ENCODE measurements at places on chromosomes 16 and 17.
A peak's percentile ranks its signal among the peaks of the same experiment; 100 is the strongest.

DNA sequence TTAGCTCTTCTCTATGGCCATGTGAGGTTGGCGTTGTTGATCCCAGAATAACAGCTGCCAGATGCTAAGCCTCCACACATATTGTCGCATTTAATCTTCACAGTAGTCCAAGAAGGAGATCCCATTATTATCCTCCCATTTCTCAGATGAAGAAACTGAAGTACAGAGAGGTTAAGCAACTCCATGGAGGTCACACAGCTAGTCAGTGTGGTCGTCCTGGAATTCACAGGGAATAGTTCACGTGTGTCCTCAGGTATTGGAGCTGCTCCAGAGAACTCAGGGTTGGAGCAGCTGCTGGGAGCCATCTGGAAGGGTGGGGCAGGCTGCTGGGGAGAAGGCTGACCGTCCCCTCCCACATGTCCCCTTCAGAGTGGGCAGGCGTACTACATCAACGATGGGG, 19.5 kb downstream of the SDR42E2 start:
- no peak for DNase-seq

DNA sequence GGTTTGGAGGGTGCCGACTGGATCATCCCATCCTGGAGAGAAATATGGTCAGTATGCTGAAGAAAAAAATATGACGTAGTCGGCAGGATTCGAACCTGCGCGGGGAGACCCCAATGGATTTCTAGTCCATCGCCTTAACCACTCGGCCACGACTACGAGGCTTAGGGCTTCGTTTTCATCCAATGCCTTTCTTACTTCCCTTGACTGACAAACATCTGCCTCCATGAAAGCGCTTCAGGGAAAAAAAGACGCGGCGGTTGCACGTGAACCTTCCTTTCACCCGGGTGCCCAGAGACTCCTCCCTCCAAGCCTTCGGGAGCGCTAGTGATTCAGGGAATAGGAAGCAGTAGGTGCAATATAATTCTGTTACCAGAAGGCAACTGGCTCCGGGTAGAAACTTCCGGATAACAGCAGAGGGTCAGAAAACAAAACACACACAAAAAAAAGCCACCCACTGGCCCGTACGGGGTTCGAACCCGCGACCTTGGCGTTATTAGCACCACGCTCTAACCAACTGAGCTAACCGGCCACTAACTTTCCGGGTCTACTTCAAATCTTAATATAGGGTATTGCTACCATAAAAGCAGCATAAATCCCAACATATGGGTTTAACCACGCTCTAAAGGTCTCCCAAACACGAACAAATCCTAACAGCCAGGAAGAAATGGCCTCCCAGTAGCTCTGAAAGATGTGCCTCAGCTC, 16.3 kb upstream of the AURKB start:
- DNase-seq, result peak; percentile 42

GRCh38 chr17:59365383-59365981, 34.0 kb downstream of the YPEL2 start:
- peak; percentile 51 for DNase-seq

- DNase-seq, result no peak
Measured at GRCh38 chr16:86584726-86585721, 6.7 kb downstream of the FOXL1 start.

DNA sequence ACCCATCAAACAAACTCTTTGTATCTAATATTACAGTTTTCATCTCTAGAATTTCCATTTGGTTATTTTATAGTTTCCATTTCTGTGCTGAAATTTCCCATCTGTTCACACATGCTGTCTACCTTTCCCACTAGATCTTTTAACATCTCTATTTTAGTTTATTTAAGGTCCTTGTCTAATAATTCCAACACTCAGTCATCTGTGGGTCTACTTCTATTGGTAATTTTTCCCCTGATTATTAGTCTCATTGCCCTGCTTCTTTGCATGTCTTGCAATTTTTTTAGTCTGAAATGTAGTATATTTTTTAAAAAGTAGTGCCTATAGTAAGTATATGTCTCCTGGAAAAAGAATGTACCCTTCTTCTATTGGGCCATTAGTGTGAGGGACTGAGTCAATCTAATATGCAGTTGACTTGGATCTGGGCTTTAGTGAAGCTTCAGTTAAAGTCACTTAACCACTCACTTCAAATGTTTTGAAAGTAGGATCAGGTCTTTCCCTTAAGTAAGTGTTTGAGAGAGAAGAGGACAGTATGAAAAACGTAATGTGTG, 370.8 kb downstream of the SEC14L1 start:
- DNase-seq, result no peak

GRCh38 chr17:227946-228615, 46.6 kb upstream of the DOC2B start:
- DNase-seq, result no peak

DNA sequence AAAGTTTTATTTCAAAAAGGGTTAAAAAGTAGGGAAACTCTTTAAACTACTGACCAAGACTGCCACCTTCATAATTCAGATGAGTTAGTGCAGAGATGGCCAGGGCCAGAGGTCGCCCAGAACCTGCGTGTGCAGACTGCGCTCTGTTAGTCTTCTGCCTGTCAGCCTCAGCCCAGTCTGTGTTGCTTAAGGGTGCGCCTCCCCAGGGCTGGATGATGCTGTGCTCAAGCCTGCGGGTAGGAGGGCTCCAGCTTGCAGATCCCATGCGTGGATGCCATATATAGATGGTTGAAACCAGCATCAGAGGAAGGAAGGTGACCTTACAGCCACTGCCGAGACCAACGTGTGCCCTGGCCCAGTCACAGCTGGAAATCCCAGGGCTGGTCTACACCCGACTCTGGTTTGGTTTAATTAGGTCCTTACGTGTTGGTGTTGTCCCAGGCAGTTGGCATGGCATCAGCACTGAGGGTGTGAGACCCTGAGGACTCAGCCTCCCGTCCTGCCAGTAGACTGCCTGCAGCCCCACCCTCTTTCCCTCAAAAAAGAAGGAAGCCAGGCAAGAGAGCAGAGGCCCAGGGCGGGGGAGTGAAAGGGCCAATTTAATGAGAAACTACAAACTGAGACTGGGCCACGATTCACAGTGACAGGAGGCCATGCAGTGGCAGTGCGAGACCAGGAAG, 27.7 kb downstream of the CDIP1 start:
- no peak for DNase-seq

GRCh38 chr17:78971756-78972506, 7.8 kb downstream of the LGALS3BP start:
- no peak for DNase-seq

GRCh38 chr17:29958947-29959657, 17.7 kb downstream of the EFCAB5 start:
- no peak for DNase-seq

DNA sequence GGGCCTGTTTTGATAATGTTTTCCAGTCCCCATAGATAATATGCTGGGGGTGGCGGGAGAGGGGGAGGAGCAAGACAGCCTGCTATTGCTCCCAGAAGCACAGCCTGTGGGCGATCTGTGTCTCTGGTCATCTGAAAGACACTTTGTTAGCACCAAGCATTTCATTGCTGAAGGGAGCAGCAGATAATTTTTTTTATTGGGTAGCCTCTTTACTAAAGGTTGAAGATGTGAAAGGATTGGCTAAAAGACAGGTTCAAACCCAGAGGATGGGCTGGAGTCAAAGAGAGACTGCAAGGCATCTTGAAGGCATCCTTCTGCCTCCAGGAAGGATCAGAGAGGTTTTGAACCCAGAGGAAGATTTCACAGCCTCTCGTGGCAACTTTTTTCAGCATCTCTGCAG, 60.6 kb downstream of the C17orf67 start:
- no peak for DNase-seq

GRCh38 chr17:19645734-19646201, 2.8 kb upstream of the ALDH3A2 start:
- DNase-seq, result peak; percentile 69

- no peak for DNase-seq
Measured at GRCh38 chr16:87331241-87331801, 14.1 kb upstream of the C16orf95 start.

DNA sequence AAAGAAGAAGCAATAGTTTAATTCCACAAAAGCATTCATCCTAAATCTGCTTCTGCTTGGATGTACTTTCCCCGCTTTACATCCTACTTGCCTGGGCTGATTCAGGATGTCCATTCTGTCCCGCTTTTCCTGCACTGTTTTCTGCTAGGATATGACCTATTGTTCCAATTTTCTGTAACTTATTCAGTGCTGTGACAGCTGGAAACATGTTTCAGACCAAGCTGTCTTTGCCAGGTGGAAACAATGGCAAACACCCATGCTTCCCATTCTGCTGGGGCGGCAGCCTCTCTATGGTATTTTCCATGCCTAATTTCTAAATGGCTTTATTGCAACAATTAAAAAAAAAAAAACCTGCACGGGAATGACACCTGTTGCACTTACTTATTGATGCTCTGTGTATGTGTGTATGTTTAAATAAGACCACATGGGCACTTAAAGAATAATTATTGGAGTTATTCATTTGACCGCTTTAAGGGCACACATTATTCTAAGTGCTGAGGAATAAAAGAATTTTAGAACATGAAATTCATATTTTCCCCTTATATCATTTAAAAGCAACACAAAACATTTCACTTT, 21.0 kb downstream of the COQ7 start:
- DNase-seq, result no peak

DNA sequence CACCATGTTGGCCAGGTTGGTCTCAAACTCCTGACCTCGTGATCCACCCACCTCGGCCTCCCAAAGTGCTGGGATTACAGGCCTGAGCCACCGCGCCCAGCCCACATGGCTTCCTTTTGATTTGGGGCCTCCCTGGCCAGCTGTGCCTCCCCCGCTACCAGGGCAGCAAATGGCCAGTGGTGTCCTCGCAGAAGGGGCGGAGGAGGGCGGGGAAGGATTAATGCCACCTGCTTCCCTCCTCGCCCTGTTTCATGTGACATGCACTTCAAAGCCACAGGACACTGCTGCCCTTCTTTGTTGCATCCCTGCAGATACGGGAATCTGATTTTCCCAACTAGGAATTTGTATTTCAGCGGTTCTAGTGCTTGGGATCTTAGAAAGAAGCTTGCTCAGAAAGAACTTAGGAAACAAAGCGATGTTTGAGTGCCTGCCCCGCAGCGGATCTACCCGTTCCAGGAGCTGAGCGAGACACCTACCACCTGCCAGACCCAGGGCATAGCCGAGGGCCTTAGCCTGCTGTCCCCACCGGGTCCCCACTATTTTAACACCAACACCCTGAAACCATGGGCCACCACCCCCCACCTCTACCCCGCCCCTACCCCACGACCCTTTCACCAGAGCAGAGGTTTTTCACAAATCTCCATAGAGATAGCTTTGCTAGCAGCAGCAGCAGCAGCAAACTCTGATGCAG, 37.7 kb upstream of the CCDC182 start:
- no peak for DNase-seq

DNA sequence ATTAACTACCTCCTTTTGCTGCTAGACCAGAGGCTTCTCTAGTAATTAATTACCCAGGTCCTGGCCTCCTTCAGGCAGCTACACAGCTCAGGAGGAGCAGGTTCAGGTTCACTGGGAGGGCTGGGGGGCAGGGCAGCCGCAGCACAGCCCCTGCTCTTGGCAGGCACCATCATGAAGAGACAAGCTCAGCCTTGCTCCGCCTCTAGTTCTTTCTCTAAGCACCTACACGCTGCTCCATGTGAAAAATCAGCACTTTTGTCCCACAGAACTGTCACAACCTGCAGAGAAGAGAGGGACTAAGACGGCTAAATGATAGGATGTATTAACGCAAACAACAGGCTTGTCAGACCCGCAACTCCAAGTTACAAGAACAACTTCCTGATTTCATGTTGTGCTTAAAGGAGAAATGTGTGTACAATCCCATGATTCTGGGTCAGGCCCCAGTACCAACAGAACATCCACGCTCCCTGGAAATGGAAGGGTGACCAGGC, 53.4 kb downstream of the GRB2 start:
- no peak for DNase-seq

DNA sequence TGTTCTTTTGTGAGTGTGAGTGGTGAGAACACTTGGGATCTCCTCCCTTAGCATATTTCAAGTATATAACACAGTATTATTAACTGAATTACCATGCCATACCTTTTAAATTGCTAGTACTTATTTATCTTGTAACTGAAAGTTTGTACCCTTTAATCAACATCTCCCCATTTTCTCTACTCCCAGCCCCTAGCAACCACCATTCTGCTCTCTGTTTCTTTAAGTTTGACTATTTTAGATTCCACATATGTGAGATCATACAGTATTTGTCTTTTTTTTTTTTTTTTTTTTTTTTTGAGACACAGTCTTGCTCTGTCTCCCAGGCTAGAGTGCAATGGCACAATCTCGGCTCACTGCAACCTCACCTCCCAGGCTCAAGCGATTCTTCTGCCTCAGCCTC, 117.6 kb upstream of the CACNG3 start:
- DNase-seq, result no peak

- no peak for DNase-seq
Measured at GRCh38 chr17:28944862-28945741, 6.2 kb downstream of the PHF12 start.

- DNase-seq, result no peak
Measured at GRCh38 chr16:54135361-54136275, 151.0 kb downstream of the IRX3 start.

- no peak for DNase-seq
Measured at GRCh38 chr17:77076124-77076830, 64.5 kb upstream of the SEC14L1 start.

GRCh38 chr16:73873643-73874042, 423.0 kb upstream of the PSMD7 start:
- no peak for DNase-seq

DNA sequence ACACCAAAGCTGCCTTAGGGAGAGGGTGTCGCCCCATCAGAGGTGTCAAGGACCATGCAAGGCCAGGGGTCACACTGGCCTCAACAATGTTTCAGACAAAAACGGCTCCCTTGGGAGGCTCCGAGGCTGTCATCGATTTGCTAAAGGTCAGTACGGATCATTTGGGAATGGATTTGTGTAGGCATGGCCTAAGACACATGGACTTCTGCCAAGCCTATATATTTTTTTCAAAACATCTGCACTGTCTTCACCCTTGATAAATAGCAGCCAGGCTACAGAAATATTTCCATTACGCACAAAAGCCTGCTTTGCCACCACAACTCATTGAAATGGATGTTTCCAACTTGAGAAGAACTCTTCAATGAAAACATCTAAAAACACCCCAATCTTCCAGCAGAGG, 10.3 kb downstream of the CUEDC1 start:
- DNase-seq, result no peak

DNA sequence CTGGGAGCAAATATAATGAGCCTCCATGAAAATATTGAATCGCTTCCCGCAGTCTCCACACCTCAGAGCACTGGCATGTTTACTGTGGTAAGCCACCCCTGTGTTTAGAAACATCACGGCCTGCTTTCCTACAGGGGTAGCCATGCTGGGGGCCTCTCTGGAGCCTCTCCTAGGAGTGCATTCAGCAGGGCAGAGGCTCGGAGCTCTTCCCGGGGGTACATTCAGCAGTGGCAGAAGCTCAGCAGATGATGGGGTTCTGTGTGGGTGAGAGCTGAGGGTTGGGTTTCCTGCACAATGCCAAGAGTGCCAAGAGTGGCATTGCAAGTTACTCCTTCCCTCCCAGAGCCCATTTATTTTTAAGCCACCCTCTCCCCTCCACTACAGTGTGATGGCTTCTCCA, 386.6 kb downstream of the SEC14L1 start:
- no peak for DNase-seq

DNA sequence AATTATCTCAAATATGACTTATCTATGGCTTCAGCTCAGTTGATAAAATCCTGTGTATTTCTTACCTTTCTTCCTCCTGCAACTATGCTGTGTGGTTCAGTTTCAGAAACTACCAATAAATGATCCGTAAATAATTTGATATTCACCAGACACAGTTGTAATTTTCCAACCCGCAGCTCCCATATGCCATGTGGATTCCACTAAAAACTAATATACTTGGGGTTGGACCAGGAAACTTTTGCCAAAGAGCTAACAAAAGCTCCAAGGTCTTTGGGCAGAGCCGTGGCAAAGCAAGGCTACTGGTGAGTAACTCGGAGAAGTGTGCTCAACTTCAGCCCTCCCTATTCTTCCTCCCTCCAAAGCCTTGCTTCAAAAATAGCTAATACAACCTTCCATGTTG, 2.3 kb upstream of the CHST6 start:
- DNase-seq, result no peak
